Activated CD4-positive, CD25-positive, alpha-beta regulatory T cell (primary cell): ENCODE measurements at places on chromosomes 4 and X.

DNA sequence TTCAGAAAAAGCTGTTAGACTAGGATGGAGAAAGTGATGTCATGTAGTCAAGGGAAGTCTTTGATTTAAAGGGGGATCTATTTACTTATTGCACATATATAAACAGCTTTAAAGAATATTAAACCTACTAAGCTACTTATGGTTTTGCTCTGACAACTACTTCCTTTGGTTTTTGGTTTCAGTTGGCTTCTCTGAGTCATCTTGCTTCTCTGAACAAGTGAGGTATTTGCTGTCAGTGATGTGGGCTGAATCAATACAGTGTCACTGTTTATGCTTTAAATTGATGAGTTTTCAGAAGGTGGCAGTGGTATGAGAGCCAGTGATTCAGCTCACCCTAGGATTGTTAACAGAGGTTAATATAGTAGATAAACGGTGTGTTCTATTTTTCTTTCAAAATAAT is 75.1 kb downstream of the CEP44 start:
- DNase-seq = no peak

DNA sequence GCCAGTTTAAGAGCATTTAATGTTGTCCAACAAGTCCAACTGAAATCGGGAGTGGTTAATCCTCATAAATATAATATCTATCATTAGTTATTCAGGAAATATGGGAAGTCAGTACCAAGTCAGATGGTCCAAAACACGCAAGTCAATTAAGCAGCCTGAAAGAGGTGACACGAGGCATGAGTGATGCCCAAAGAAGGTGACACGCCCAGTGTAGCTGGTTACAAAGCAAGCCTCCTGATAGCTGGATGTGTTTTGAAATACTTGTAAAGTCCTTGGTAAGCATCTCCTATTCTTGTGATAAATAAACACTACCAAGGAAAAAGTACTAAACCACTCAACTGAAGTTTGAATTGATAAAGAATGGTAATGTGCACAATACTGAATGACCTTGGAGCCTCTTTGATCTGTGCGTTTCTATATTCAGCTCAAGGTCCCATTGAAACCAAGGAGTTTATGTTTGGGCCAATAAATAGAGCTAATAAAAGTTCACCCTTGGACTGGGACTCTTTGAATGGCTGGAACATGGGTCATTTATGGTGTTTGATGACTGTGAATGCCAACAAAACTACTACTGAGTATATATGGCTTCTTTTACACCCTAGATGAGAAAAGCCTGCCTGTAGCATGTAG is 93.2 kb upstream of the KLF3 start:
- no peak for DNase-seq

GRCh38 chr4:134465417-134465816 is 263.8 kb upstream of the PABPC4L start:
- no peak for DNase-seq

GRCh38 chr4:18041114-18041513 is 19.6 kb upstream of the LCORL start:
- DNase-seq = no peak

- DNase-seq = no peak
These were observed 241.1 kb upstream of the TET2 start for GRCh38 chr4:104905546-104905945.

- DNase-seq = no peak
These were observed 768.3 kb downstream of the RAPGEF2 start for GRCh38 chr4:159871141-159871540.

GRCh38 chr4:148814030-148814429 is 371.8 kb upstream of the NR3C2 start:
- DNase-seq = no peak

- DNase-seq = no peak
These were observed 125.8 kb upstream of the RXFP1 start for GRCh38 chr4:158395889-158396288.

- DNase-seq = no peak
These were observed 1296.1 kb upstream of the PABPC4L start for GRCh38 chr4:135497563-135498152.

- no peak for DNase-seq
These were observed 5.1 kb upstream of the MYOZ2 start for GRCh38 chr4:119130365-119131065.

DNA sequence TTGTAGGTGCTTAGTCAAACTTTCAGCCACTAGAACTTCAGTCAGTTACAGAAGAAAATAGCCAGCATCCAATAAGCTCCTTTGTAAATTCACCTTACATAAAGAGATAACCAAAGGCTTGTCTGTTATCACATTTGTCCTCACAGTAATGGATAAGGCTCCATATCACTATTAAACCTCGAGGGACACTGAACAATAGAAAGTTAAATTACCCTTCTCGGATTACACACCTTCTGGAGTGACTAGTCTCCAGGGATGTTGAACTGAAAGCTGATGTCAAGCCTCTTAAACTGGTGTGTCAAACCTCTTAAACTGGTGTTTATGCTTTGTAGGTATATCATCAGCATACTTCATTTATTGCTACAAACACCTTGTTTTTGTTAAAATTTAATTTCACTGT is 639.0 kb downstream of the CENPC start:
- DNase-seq = no peak

DNA sequence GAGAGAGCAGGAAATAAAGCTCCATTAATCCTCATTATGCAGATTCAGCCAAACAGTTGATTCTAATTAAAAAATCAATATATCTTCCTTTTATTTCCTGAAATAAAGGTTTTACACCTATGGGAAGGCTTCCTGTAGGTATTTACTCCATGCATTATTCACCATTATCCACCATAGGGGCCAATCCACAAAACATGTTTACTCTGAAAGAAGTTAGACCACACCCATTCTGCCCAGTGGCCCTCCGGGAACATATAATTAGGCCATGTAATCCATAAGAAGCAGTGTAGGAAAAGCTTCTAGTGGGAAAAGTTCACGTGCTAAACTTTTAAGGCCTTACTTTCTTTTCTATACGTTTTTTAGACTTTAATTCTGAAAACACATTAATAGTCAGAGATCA is 57.7 kb downstream of the SAT1 start:
- DNase-seq = no peak

DNA sequence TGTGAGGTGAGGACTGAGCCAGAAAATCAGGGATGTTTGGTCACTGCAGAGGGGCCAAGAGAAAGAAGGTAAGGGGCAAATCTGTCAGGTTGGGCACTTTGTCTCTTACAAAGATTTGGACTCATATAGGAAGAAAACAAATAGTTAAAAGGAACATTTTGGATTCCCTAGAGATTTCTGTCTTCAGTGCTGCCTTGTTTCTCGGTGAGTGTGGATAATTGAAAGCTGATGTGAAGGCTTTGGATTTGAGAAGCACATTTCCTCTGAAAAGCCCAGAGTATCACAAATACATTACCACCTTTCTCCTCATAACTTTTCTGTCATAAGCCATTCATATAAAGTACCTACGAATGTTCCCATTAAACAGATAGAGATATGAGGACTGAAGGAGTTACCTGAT is 107.5 kb downstream of the ATG4A start:
- no peak for DNase-seq

DNA sequence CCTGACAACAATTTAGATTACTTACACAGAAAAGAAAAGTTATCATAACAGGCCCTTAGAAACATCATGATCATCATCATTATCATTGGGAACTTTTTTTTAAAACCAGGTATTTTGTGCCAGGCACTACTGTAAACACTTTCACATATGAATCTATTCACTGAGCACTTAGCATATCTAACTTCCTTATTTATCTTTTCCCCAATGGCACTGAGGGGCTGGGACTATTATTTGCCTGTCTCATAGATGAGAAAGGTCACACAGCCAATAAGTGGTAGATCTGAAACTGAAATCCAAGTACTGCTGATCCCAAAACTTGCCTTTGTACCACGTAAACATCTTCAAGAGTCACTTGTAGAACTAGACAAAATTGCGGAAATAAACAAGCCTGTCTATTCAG is 184.2 kb upstream of the RBPJ start:
- DNase-seq = no peak

GRCh38 chr4:188976644-188977115 is 837.4 kb downstream of the TRIML1 start:
- no peak for DNase-seq

GRCh38 chrX:16718824-16719333 is 533 bp upstream of the SYAP1 start:
- DNase-seq = no peak

DNA sequence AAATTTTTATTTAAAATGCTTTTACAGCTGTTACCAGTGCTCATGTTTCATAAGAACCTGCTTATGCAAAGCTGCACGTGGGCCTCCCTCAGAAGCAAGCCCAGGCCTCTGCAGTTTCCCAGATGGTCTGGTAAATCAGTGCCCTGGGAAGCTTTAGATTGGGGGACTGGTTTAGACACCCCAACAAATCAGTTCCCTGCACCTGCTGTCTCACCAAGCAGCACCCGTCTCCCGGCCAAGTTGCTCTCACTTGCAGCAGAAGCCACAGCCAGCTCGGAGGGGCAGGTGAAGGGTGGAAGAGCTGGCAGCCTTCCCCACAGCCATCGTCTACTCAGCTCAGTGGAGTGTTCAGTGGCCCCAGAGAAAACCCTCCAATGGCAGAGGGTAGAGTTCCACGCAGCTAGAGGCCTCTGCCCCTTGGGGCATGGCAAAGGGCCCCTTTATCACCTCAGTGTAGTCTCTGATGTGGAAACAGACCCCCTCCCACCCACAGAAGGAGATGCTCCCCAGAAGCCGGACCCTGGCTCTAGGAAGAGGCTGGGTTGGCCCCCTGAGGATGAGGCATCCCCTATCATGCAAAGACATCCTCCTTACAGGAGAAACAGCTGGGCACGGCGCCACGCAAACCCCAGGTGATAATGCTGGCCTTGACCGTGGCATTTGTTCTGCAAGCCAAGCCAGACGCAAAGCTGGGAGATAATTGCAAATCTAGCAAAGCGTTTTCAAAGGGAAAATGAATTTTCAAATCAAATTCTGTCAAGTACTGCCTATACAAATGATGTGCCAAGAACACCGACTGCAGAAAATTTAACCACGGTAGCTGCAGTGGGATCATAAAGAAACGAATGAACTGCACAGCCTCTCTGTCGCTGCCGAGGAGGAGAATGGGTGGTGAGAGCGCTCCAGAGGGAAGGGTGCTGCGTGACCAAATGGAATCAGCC is 51.9 kb downstream of the ZFYVE28 start:
- DNase-seq = no peak

DNA sequence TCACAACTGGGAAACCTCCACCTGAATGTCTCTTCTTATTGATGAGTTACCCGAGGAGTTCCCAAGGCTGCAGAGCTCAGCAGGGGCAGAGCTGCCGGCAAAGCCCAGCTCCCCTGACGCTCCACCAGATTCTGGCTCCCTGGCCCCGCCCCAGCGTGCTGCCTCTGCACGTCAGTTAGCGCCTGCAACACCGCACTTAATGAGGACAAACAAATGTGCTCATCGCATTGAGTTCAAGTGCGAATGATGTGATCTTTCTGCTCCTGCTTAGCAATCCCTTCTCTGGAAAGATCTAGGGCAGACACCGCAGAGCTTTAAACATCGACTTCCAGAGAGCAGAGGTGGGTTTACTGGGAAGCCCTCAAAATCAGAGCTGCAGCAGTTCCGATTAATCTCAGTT is 55.5 kb upstream of the FBXW7 start:
- no peak for DNase-seq
